ENCODE measurements at places on chromosomes 6 and 20.

- no peak for DNase-seq
These were observed 57.9 kb downstream of the SAMD5 start for GRCh38 chr6:147566244-147566898.

DNA sequence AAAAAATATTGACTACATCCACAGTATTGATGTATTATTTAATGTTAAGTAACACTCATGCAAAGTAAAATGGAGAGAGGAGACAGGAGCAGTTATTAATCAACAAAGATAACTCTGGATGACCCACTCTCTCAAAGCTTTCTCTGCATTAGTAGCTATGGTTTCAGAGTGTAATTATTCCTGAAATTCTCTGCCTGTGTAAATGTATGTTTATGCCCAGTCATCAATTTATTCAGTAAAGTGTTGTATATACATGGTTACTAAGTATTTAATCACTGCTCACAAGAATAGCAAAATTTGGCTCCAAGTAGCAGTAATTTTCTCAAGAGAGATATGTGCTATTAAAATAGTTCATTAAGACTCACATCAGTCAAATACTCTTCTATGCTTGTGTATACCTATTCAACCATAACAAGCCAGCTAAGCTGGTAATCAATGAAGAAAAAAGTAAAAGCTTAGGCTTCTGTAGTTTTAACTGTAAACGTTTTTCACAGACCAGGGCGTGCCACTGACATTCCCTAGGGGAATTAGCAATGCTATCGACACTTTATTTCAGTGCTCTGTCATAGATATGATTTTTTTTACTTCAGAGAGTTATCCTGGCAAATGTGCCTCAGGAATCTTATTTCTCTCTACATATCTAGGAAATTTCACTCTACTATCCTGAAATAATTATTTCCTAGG is 54.0 kb upstream of the RAB32 start:
- no peak for DNase-seq

- no peak for DNase-seq
These were observed 130.9 kb upstream of the PTPN1 start for GRCh38 chr20:50379049-50379990.

DNA sequence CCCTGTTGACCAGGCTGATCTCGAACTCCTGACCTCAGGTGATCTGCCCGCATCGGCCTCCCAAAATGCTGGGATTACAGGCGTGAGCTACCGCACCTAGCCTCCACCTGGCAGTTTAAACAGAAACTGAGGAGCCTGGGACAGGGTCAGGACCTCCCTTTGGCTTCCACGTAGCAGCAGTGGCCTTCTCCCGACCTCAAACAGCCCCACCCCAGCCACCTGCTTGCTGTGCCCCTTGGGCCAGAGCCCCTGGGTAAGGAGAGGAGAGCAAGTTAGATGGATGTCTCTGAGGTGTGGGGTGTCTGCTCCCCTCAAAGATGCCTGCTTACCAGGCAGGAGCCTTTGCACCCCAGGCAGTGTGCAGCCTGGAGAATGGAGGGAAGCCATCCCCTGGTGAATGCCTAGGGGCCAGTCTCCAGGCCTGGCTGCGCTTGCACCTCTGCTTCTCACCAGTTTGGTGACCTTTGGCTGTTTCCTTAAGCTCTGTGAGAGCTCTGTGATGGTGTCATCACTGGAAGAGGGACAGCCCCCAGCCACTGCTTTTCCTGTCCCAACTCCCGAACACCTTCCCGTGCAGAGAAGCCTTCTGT is 42.1 kb upstream of the MDFI start:
- no peak for DNase-seq

DNA sequence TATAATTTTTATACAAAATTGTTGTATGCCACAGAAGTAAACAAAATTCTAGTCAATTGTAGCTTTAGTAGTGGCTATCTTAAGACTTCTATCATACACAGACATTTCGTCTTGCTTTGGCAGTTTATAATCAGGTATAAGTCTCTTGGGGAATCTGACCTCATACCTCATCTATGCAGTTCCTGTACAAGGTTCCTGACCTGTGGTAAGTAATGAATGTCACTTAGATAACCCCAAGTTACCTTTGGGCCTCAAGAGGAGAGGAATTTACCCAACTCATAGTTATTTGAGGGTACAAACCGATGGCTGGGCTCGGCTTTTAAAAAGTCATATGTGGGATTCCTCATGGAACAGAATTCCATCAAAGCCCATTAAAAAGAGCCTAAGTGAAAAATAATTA is 58.8 kb upstream of the UNC93A start:
- no peak for DNase-seq

- DNase-seq = no peak
These were observed 26.4 kb upstream of the FAM83C start for GRCh38 chr20:35318502-35319157.

Data from activated CD8-positive, alpha-beta memory T cell treated with anti-CD3 and anti-CD28 coated beads for 1 hour (primary cell).